ENCODE measurements at places on chromosomes 13 and 19.

DNA sequence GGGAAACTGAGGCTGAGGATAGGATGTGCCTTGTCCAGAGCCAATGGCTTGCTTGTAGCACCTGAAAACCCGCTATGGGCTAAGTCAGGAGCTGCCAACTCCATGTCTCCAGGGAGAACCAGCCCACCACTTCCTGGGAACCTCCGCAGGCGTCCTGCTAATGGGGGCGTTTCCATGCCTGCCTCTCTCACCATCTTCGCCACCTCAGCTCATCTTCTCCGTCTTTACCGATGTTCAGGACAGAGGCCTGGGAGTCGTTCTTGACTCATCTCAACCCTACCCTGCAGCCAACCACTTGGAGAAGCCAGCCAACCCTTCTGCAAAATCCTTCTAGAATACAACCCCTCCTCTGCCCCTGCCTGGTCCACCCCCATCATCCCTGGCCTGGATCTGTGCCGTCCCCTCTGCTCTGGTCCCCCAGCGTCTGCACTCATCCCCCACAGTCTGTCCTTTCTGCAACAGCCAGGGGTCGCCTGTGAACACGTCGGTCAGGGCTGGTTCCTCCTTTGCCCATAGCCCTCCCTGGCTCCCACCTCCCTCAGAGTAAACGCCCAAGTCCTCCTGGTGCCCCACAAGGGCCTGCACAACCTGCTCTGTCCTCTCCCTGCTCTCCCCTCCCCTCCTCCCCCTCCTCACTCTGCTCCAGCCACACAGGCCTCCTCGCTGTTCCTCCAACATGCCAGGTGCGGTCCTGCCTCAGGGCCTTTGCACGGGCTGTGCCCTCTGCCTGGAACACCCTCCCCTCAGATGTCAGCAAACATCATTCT lies 31.0 kb downstream of the PTPRS start:
- DNase-seq, result no peak

DNA sequence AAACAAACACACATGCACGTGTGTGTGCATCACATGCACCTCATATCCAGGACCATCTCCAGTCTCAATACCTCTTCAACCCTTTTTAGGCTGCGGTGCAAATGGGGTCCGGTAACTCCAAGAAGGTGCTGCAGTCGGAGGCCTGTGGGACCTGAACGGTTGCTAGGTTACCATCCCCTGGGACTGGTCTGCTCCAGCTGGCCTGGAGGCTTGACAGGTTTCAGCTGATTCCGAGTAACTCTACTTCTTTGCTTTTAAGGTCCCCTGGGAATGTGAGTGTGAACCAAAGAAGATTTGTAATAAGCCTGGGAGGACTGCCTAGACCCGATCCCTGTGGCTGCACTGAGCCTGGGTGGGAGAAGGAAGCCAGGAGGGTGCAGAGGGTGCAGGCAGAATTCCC lies 117.5 kb downstream of the CCNA1 start:
- DNase-seq, result no peak

GRCh38 chr13:86907156-86907555 lies 764.0 kb upstream of the SLITRK5 start:
- no peak for DNase-seq

GRCh38 chr13:59728896-59729545 lies 434.7 kb downstream of the DIAPH3 start:
- no peak for DNase-seq

- DNase-seq, result no peak
These were observed 883 bp downstream of the NPHS1 start for GRCh38 chr19:35851213-35852028.

DNA sequence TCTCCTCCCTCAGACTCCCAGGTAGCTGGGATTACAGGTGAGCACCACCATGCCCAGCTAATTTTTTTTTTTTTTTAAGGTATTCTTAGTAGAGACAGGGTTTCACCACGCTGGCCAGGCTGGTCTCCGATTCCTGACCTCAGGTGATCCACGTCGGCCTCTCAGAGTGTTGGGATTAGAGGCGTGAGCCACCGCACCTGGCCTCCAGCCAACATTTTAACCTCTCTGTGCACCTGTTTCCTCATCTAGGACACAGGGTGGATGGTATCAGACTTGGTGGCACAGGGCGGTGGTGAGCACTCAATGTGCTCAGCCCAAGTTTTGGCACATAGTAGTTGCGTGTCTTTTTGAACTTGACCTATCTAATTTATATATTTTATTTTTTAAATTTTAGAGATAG lies 12.5 kb downstream of the APBA3 start:
- no peak for DNase-seq
